ENCODE measurements at places on chromosomes 7 and 10.

DNA sequence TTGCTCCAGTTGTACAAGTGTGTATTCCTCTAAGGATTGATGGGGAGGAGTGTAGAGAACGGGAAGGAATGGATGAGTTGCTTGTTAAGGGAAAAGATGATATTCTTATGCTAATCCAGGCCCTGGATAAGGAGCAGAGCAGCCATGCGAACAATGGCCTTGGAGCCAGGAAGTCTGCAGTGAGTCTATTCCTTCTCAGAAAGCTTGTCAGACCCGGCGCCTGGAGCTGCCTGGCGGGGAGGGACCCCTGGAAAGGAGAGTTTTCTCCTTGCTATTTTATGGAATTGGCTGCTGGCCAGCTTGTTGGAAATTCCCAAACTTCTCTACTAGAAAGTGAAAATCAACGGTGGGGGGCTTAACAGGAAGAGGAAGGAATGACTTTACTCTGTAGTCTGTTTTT, 89.1 kb downstream of the MMRN2 start:
- DNase-seq: no peak

- no peak for DNase-seq
Observed at GRCh38 chr10:27413387-27413786, 90.7 kb upstream of the RAB18 start.

DNA sequence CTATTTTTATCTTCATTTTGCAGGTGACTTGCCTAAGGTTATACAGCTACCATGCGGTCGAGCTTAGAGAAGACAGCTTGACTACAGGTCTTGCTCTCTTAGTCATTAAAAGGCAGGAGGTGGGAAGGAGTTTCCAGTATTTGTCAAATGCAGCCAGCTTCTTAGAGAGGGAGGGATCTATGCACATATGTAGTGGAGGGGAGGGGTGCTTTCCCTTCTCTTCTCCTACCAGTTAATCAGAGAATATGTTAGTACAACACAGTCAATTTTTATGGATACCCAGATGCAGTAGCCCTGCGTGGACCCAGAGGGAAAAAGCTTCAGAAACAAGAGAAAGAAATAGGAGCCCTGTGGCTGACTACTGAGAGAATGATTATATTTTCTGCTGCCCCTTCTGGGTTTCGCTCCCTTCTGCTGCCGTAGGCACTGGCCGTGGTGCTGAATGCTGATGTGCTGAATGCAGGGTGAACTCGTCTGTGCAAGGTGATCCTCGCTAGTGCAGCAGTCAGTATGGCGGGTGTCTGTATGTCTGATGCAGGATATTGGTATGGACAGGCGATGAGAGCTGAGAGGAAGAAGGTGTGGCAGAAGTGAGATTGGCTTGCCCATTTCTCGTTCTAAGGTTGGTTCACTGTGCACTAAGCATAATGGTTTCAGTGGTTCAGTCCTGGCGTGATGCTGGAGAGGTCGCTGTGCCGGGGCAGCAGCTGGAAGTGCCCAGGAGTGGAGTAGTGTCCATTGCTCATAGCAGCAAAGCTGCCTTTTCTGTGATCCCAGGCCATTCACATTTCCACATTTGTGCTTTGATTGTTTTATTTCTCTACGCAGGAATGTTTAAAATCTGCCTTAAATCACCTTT, 189.2 kb upstream of the PODXL start:
- no peak for DNase-seq

DNA sequence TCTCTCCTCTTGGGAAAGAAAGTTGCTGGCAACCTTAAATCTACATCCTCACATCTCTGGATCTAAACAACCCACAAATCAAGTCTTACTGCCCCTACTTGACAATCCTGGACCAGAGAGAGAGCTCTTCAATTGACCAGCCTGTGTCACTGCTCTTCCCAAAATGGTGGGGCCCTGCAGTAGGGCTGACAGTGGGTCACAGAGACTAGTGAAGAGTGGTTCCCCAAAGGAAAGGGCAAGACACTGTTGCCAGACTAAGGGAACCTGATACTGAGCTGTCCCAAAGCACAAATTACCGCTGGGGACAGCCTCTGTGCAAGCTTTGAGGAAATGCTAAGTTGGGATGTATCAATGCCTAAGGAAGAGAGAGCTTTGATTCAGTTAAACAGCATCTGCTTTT, 4.5 kb upstream of the GPRIN2 start:
- DNase-seq: no peak

GRCh38 chr10:126924180-126924914, 19.1 kb downstream of the DOCK1 start:
- no peak for DNase-seq

GRCh38 chr7:63067897-63068585, 930.6 kb upstream of the ZNF722 start:
- no peak for DNase-seq

GRCh38 chr10:101776161-101776817, 375 bp upstream of the FGF8 start:
- no peak for DNase-seq

GRCh38 chr10:92014620-92015019, 91.0 kb downstream of the BTAF1 start:
- DNase-seq: no peak

GRCh38 chr10:11279314-11279713, 261.6 kb downstream of the CELF2 start:
- DNase-seq: no peak

DNA sequence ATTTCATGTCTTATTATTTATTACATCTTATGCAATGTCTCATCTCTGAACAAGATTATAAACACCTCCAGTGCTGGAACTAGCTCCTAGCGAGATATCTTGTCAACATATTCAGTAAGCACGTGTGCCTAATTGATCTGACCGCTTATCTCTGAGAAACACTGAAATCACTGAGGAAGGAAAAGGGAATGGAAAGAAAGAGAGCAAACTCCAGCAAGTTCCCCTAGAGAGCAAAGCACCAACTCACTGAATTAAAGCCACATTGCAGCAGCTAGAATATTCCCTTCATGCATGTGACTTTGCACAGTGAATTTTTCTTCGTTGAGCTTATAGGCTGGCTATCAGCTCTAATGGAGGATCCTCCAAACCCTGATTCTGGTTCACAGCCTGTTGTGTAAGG, 177.1 kb upstream of the FRMD4A start:
- DNase-seq: no peak

GRCh38 chr10:64261092-64261491, 739.9 kb downstream of the REEP3 start:
- no peak for DNase-seq

- DNase-seq: no peak
Observed at GRCh38 chr7:129574487-129574886, 37.0 kb upstream of the NRF1 start.

GRCh38 chr10:106830006-106830405, 334.5 kb downstream of the SORCS1 start:
- DNase-seq: no peak

DNA sequence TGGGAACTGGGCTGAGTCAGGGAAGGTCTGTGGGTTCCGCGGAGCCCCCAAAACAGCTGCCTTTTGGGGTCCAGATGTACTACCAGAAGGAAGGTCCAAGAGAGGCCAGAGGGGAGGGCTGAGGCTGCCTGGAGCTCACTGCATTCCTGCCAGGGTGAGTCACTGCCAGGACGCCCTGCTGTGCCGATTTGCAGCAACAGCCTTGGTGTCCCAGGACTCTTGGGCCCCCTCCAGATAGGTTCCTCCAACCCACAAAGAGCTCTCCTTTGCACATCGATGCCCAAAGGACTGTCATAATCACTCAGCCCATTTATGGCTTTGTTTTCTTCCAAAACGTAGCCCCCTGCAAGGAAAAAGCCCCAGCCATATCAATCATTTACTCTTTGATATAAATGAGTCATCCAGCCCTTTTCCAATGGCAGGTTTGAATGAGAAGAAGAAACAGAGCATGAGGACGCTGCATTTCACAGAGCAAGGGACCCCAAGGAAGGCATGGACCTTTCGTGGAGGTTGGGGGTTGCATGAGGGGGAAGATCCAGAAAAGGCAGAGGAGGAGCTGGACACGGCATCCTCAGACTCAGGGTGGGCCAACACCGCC, 32.2 kb upstream of the COL13A1 start:
- no peak for DNase-seq

- DNase-seq: no peak
Observed at GRCh38 chr7:150363872-150364271, 4.8 kb upstream of the REPIN1 start.

DNA sequence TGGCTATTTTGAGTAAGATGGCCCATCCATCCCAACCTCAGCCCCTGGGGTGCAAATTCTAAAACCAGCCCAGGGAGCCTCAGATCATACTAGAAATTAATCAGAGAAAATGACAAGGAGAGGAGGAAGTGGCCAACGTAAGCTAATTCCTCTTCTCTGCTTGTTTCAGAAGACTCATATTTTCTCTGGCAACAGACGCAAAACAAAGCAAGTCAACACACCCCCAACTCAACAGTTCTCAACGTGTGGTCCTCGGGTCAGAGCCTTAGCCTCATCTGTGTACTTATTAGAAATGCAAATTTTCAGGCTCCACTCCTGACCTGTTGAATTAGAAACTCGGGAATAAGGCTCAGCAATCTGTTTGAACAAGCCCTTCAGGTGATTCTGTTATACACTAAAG, 413.9 kb upstream of the AUTS2 start:
- DNase-seq: no peak

- DNase-seq: no peak
Observed at GRCh38 chr10:67261300-67261797, 335.5 kb downstream of the LRRTM3 start.

- DNase-seq: no peak
Observed at GRCh38 chr10:46232666-46233065, 54.1 kb upstream of the ANTXRL start.

All from effector CD8-positive, alpha-beta T cell (primary cell).